ENCODE measurements at places on chromosomes 16 and 17. TPM values are rescaled to one million over a fixed set of nuclear protein-coding genes. Genes with fewer than 3 reads are reported as not detected.

DNA sequence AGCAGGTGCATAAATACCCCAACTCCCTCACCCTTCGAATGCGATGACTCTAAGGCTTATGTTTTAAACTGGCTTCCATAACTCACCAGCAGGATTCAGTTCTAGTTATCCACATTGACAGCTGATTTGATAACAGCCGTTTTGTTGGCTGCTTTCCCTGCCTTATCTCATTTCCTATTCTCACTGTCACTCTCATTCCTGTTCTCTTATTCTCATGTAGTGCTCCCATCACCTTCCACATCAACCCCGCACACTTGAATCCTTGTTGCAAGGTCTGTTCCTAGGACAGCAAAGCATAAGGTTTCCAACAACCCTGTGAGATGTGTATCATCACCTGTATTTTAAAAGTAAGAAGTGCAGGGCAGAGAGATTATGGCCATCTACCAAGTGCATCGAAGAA is 344.4 kb downstream of the CDH13 start:
- DNase-seq: no peak
- H3K27me3 ChIP-seq: no peaks in the 10 kb centered on the region
- no peak overlapping the region for H3K4me3 ChIP-seq
- H3K4me1 ChIP-seq: no peaks in the 10 kb centered on the region
- H3K27ac ChIP-seq: no peak overlapping the region

KREMEN2 gene
- 0.66 TPM for polyA plus RNA-seq

GRCh38 chr16:50263940-50264929 is 2.1 kb upstream of the ADCY7 start:
- no peak overlapping the region for H3K4me3 ChIP-seq
- no peak for DNase-seq
- H3K27ac ChIP-seq: no peak overlapping the region
- H3K4me1 ChIP-seq: peaks cover 19% of the 10 kb centered on the region
- H3K27me3 ChIP-seq: no peaks in the 10 kb centered on the region

CDH11 gene
- 27.8 TPM for polyA plus RNA-seq

SLC2A4 gene
- 1.1 TPM for polyA plus RNA-seq

- H3K4me1 ChIP-seq: no peaks in the 10 kb centered on the region
- no peaks in the 10 kb centered on the region for H3K36me3 ChIP-seq
- peaks cover 9% of the 10 kb centered on the region for H3K27me3 ChIP-seq
- DNase-seq: no peak
- H3K4me3 ChIP-seq: no peak overlapping the region
Observed at GRCh38 chr16:86994215-86994614, 323.0 kb downstream of the C16orf95 start.

GRCh38 chr17:81037026-81037797 is 2.3 kb downstream of the BAIAP2 start:
- H3K36me3 ChIP-seq: peaks cover 9% of the 10 kb centered on the region
- peaks cover 15% of the 10 kb centered on the region for H3K4me1 ChIP-seq
- peaks cover 8% of the 10 kb centered on the region for H3K27me3 ChIP-seq
- H3K4me3 ChIP-seq: no peak overlapping the region
- no peak for DNase-seq
- H3K27ac ChIP-seq: no peak overlapping the region

Data from large intestine (tissue), 12 donors.